ENCODE measurements at places on chromosomes 3 and 15. TPM values are rescaled to one million over a fixed set of nuclear protein-coding genes. Genes with fewer than 3 reads are reported as not detected.

DNA sequence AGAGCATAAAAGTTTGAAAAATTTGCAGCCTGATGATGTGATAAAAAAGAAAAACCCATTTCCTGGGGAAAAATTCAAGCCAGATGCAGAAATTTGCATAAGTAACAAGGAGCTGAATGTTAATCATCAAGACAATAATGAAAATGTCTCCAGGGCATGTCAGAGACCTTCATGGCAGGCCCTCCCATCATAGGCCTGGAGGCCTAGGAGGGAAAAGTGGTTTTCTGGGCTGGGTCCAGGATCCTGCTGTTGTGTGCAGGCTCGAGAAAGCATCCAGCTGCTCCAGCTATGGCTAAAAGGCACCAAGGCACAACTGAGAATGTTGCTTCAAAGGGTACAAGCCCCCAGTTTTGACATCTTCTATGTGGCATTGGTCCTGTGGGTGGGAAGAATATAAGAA is 1014.0 kb downstream of the SI start:
- H3K36me3 ChIP-seq = no peaks in the 10 kb centered on the region
- H3K4me3 ChIP-seq = no peak overlapping the region
- no peak overlapping the region for H3K27ac ChIP-seq
- no peaks in the 10 kb centered on the region for H3K27me3 ChIP-seq
- no peaks in the 10 kb centered on the region for H3K4me1 ChIP-seq

DNA sequence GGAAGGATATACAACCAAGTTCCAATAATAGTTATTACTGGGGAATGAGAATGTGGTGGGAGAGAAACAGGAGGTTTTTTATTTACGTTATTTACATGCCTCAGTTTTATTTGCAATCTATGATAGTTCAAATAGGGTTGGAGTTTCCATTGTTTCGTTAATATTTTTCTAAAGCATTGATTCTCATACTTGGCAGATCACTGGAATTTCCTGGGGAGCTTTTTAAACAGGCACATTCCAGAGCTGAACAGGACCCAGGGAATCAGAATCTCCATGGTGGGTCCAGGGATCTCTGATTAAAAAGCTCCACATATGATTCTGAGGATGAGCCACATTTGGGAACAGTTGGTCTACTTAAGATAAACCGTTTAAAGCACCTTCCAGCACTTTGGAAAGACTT is 123.9 kb downstream of the IL20RB start:
- H3K4me3 ChIP-seq = no peak overlapping the region
- no peak for DNase-seq
- no peaks in the 10 kb centered on the region for H3K4me1 ChIP-seq
- no peak overlapping the region for H3K27ac ChIP-seq
- no peaks in the 10 kb centered on the region for H3K36me3 ChIP-seq

DNA sequence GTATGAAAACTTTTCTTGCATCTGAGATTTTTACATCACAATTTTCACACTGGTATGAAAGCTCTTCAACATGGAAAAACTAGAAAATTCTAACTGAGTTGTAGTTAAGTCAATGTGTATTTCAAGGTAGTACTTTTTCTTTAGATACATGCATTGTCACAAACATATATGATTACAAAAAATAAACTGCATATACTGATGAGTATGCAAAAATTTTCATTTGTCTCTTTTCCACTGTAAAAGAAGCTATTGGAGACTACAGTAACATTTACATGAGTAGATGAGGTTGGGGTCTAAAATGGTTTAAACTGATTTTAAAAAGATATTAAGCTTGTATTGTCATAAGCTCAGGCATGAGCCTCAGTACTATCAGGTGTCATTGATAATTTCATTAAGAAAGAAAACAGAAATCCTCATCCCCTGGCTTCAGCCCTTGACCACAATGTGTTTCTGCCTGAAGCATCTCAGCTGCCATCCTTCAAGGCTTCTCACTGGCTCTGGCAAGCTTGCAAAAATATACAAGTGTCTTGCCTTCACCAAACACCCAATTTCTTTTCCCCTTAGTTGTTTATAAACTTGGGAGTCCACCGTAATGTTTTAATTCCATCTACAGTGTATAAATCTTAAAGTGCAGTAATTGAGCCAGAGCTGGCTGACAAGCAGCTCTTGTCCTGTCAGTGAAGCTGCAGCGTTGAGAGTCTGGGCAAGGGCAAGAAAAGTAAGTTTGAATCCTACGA is 71.9 kb downstream of the ALDH1A2 start:
- no peaks in the 10 kb centered on the region for H3K27me3 ChIP-seq
- H3K4me1 ChIP-seq = no peaks in the 10 kb centered on the region
- no peak for DNase-seq
- no peak overlapping the region for H3K27ac ChIP-seq

DNA sequence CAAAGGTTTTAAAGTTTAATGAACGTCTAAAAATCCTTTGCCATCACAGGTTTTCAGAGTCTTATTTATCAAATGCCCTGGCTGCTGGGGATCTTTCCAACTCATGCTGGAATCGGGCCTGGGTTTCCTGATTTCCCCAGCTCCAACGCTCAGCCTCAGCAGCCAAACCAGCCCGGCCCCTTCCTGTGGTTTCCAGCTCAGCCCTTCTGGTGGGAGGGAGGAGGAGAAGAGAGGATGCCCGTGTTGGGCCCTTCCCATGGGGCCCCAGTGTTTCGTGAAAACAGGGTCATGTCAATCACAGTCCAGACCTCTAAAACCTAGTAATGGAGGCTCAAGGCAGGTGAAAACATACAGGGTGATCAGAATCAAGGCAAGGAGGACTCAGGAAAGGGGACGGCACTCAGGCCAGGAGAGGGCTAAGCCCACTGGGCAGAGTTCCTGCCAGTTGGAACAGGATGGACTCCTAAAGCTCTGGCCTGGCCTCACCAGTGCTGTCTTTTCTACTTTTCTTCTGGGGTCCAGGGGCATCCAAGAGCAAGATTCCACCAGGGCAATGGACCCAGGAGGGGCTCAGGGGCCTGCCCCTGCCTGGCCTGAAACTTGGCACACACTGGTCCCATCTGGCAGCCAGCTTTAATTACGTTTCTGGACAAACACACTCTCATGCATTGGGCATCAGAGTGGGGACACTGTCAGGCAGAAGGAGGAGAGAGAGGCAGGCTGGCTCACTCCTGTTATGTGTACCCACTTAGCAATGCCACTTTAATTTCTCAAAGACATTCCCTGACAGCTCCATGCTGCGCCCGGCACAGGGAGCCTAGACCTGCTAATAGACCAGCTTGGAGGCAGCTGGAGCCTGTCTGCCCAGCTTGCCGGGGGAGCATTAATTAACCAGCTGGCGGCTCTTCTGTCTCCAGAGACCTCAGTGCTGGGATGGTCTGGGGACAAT is 194.6 kb downstream of the FAM43A start:
- H3K4me3 ChIP-seq = no peak overlapping the region
- no peak for DNase-seq
- H3K27me3 ChIP-seq = no peaks in the 10 kb centered on the region
- no peaks in the 10 kb centered on the region for H3K36me3 ChIP-seq

DNA sequence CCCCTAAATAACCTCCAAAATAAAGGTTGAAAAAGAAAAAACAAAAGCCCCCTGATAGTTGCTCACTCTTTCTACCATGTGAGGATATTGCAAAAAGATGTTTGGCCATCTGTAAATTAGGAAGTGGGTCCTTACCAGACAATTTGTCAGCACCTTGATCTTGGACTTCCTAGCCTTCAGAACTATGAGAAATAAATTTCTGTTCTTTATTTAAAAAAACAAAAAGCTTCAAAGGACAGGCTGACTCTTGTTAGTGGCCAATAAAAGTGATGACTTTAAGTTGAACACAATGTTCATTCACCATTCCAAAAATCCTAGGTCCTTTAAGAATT is 103.5 kb downstream of the CBLB start:
- no peaks in the 10 kb centered on the region for H3K4me1 ChIP-seq
- no peaks in the 10 kb centered on the region for H3K36me3 ChIP-seq
- DNase-seq = no peak
- H3K27me3 ChIP-seq = no peaks in the 10 kb centered on the region

DNA sequence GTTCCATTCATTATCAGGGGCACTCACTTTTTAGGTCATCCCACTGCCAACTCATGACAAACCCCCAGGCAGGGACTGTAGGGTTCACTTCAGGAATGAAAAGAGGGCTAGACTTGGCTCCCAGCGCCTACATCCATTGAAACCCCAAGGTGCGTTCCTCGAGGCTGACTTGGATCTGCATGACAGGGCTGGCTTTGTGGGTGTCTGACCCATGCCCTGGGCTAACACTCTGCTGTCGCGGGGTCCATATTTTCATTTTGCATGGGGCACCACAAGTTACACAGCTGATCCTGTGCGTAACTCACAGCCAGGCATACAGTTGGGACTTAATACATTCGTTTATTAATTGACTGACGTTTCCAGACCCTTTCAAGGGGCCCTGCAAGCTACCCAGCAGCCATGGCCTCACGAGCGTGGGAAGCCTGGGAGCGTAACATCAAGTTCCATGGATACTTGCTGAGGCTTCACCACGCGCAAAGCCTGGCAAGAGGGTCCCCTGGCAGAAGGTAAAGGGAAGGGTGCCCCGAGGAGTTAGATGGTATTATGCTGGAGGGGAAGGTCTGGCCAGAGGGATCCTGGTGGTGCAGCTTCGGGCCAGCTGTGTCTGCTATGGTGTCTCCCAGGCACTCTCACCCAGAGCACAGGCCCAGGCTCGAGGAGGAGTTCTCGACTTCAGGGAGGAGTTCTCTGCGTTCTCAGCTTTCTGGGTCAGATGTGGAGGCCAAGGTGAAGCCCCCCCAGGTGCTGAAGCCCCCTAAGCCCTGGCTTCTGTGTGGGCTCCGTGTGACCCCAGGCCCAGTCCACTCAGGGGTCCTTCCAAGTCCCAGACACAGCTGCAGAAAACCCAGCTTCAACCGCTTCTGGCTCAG is 85.4 kb downstream of the ADAMTS17 start:
- H3K36me3 ChIP-seq = no peaks in the 10 kb centered on the region
- H3K4me3 ChIP-seq = no peak overlapping the region
- H3K27me3 ChIP-seq = no peaks in the 10 kb centered on the region
- no peaks in the 10 kb centered on the region for H3K4me1 ChIP-seq

DNA sequence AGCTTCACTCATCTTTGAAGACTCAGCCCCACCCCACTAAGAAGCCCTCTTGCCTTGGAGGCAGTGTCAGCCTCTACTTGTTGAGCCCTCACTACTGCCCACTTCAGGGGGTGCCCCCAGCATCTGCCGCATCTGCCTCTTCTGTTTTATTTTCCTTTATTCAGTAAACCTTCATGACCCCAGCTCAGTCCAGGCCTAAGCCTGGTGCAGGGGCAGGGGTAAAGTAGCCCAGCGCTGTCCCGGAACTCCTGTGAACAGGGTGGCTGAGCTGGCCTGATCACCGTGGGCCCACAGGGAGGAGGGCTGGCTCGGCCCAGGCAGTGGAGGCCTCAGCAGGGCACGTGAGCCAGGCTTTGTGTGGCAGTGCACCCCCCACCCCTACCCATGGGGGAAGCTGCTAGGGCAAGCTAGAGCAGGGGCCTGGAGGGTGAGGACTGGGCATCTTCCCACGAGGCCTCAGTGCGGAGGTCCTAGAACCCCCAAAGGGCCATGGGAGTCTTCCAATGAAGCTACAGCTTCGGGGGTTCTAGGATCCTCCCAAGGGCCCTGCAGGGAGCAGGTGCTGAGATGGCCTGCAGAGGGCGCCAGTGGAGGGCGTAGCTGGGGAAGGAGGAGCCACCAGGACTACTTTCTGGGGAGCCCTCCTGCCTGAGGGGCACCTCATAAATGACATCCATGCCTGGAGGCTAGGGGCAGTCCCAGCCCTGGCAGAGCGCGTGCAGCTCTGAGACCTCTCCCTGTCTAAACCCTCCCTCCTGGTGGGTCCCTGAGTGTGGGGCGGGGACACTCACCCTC is 36.0 kb downstream of the TSPAN3 start:
- DNase-seq = no peak
- no peaks in the 10 kb centered on the region for H3K27me3 ChIP-seq
- no peaks in the 10 kb centered on the region for H3K36me3 ChIP-seq
- no peak overlapping the region for H3K4me3 ChIP-seq
- H3K4me1 ChIP-seq = no peaks in the 10 kb centered on the region

GRCh38 chr3:90032980-90033641 is 925.7 kb downstream of the EPHA3 start:
- no peak overlapping the region for H3K4me3 ChIP-seq
- no peaks in the 10 kb centered on the region for H3K27me3 ChIP-seq
- H3K27ac ChIP-seq = no peak overlapping the region
- no peaks in the 10 kb centered on the region for H3K36me3 ChIP-seq
- no peaks in the 10 kb centered on the region for H3K4me1 ChIP-seq
- no peak for DNase-seq

The CYP11A1 gene
- 1.1 TPM for total RNA-seq

The LMAN1L gene
- total RNA-seq = not detected

The PXYLP1 gene
- total RNA-seq = 19.0 TPM

The SELENOT gene
- total RNA-seq = 143 TPM

The FSD2 gene
- 1.6 TPM for total RNA-seq

The ARHGAP31 gene
- total RNA-seq = 18.2 TPM

The C3orf85 gene
- not detected for total RNA-seq

The LSAMP gene
- 3.5 TPM for total RNA-seq

The DNAJC13 gene
- total RNA-seq = 42.0 TPM

The TTC23 gene
- total RNA-seq = 19.2 TPM

The SEC61A1 gene
- 105 TPM for total RNA-seq

Data from breast epithelium (tissue), 4 donors.